ENCODE measurements at places on chromosomes 3 and 15.

- DNase-seq: no peak
Measured at GRCh38 chr15:69893863-69894262, 203.9 kb downstream of the TLE3 start.

DNA sequence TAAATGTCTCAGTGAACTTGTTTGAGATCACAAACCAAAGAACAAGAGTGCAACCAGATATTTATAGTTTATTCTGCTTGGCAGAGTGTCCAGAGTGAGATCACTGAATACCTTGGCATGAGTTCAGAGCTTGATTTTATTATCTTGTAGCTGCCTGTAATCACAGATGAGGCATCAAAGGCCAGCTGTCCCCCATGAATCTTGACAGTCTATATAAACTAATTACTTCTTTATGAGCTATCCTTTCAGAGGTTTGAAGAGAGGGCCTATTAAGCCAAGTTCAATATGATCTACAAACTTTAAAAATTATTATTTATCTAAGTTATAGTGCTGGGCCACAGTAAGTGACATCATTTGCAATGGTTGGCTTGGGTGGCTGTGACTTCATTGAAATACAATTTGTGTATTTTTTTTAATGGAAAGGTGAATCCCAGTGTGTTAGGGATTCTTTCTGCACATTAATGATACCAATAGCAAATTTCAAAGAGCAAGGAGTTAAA is 251.5 kb downstream of the CLSTN2 start:
- no peak for DNase-seq

DNA sequence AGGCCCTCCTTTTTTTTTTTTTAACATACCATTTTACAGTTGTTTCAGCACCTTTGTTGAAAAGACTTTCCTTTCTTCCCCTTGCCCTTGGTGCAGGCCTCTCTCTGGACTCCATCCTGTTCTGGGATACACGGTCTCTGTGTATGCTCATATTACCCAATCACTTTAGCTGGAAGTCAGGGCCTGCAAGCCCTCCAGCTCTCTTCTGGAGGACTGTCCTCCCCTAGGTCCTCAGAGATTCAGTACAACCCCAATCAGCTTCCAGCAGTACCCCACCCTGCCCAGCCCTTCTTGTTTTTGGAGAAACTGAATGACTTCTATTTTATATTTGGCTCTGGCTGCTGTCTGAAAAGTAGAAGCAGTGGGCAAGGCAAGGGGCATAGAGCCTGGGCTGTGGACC is 270.8 kb downstream of the KLF13 start:
- no peak for DNase-seq

GRCh38 chr15:73818308-73818985 is 54.9 kb upstream of the TBC1D21 start:
- DNase-seq: no peak

DNA sequence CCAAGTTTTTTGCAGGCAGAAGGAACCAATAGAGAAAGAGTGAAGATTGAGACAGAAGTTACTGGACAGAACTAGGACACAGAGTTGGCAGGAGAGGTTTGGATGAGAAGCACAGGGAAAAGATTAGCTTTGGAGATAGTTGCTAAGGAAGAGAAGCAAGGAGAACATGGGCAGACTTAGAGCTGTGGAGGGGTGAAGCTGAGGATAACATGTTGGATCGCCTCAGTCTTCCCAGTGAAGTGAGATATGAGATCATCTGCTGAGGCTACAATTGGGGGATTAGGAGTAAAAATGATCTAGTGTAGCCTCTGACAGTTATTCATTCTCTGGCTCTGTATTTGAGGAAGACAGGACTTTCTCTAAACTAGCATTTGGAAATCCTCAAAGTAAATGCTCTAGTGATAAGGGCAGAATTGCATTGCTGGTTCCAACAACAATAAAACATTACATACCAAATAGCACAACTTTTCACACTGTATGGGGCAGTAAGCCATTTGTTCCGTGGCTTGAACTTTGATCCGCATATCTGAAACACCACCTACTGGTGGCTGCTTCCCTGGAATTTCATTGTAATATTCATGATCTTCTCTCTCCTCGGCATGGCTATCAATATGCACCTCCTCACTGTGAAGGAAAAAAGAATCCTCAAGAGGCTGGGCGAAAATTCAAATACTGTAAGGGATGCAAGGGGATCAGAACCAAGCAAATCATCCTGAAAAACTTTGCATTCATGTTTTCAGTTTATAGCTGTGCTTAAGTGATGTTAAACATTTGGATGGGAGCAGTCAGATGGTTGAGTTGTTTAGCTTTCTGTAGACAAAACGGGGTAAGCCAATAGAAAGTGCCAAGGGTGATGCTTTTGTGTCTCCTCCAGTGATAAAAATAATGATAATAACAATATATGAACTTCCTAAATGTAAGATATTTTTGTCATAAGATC is 22.2 kb upstream of the EID1 start:
- DNase-seq: no peak

GRCh38 chr3:190265796-190266195 is 56.5 kb downstream of the CLDN1 start:
- DNase-seq: no peak

- DNase-seq: no peak
Measured at GRCh38 chr3:26622621-26623418, at the start of gene LRRC3B. Gene LRRC3B, plus strand, starts transcription at chr3:26622772. Its CDS starts 86,901 bp downstream, at chr3:26709673.
